ENCODE measurements at places on chromosomes 11 and 22. TPM values are rescaled to one million over a fixed set of nuclear protein-coding genes. Genes with fewer than 3 reads are reported as not detected.

GRCh38 chr11:113634940-113635575 is 71.0 kb downstream of the TMPRSS5 start:
- no peak for DNase-seq

DNA sequence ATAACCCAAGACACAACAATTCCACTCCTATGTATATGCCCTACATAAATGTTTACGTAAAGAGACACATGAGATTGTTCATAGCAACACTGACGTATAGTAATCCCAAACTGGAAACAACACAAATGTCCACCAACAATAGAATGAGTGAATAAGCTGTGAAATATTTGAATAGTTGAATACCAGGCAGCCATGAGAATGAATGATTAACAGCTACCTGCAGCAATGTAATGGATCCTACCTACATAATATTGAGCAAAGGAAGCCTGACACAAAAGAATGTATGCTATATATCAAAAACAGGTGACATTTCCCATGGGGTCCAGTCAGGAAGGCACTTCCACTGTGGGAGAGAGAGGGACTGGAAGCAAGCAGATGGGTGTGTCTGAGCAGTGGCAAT is 92.8 kb upstream of the LINC01488 start:
- no peak for DNase-seq

- no peak for DNase-seq
Observed at GRCh38 chr11:69490516-69490915, 9.1 kb downstream of the LINC01488 start.

GRCh38 chr22:17665854-17666253 is 27.3 kb downstream of the BCL2L13 start:
- DNase-seq = no peak

DNA sequence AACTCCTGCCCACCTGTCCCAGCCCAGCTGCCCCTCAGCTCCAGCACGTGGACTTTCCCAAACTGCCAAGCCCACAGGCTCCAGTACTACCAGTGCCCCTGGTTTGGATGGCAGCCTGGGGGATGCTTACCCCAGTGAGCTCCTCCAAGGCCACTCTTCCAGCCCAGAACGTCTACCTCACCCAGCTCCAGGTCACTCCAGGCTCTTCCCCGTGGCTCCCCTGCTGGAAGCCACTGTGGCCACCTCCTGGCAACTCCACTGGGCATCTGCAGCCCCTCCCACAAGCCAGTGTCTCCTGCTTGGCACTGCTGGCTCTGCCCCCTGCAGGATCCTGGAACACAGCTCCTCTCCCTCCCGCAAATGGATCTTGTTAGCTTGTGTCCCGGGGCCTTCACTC is 29.3 kb downstream of the LMO1 start:
- DNase-seq = peak; percentile 46

DNA sequence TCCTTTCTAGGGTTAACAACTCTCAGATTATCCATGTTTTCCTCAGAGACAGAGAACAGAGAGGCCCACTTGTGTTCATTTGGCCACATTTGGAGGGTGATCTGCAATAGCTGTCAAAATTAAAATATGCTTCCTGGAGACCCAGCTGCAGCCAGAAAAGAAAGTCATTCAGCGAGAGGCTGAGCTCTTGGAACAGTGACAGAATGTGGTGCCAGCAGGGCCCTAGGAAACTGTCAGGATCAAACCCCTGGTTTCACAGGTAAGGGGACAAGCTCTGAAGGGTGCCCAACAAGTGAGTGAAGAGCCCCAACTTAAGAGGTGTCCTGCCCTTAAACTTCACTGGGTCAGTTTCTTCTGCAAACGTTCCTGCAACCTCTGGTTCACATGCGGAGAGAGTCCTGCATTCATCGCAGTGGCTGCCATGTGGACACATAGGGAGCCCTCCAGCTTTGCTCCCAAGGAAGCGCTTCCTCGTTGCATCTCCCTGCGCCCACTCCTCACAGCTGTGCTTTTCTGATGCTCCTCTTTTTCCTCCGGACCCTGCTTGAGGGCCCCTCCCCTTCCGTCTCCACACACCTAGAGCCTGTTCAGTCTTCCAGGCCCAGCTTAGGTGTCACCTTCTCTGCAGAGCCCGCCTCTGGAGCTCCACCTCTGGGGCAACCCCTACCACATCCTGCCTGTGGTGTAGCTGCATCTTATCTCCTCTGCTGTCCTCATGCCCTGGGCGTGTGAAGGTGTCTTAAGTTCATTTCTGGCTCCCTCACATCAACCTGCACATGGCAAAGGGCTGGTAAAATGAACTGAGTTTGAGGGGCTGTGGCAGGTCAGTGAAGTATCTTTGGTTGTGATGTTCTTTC is 3.9 kb downstream of the UCP3 start:
- no peak for DNase-seq

- DNase-seq = no peak
Observed at GRCh38 chr11:12743834-12744449, 69.7 kb downstream of the TEAD1 start.

DNA sequence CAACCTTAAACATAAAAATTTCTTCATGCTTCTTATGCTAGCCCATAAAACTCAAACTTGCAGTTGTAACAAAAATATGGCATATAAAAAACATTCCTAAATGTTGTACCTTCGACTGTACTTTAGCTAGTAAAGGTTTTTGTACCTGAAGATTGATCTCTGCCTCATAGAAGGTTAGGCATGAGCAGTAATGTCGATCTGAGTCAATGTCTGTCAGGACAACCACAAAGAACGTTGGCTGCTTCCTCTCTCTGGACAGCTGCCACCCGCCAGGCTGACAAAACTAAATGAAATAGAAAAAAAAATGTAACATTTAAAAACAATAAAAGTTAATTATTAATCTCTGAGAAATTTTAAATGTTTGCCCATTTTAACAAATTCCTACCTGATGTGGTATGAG is 251.3 kb downstream of the SBF2 start:
- DNase-seq = no peak

- DNase-seq = no peak
Observed at GRCh38 chr22:27900153-27900552, 18.9 kb downstream of the PITPNB start.

GRCh38 chr11:94739331-94739730 is 28.8 kb upstream of the AMOTL1 start:
- no peak for DNase-seq

DNA sequence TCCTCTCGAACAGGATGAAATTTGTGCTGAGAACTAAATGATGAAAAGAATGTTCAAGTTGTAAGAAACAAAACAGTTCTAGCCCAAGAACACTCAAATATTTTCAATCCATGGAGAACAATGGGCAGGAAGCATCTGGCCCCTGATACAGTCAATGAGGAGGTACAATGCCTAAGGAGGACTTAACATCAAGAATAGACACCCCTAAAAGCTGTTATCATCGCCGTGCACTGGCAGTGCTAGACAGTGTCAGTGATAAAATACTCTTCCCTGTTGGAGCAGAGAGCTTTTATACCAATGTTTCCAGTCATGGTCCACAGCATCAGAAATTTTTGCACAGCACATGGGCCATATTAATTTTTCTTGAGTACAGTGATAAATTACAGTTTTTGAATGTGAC is 20.2 kb upstream of the VSTM5 start:
- DNase-seq = no peak

GRCh38 chr11:119888119-119888518 is 159.1 kb upstream of the NECTIN1 start:
- DNase-seq = no peak

GRCh38 chr22:18121506-18121905 is 10.9 kb downstream of the TUBA8 start:
- no peak for DNase-seq

GRCh38 chr11:68027667-68028066 is 2.8 kb upstream of the NDUFS8 start:
- no peak for DNase-seq

DNA sequence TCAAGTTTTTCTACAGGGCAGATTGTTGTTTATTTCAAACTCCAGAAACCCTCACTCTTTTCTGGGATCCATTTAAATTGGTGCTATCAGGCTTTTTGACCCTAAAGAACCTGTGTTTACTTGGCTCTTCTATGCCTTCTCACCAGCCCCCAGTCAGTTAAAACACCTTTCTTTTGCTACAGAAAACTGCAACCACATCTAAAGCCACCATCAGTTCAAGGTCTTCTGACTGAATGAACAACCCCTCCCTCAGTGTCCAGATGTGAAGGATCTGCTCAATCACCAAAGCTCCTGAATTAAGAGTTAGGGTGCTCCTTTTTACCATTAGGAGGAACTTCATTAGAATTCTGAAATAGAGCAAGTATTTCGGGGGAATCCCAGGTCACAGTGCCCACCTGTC is 7.0 kb upstream of the GLYATL1B start:
- no peak for DNase-seq

- no peak for DNase-seq
Observed at GRCh38 chr11:17371614-17372013, 16.8 kb downstream of the KCNJ11 start.

- DNase-seq = peak; percentile 4
Observed at GRCh38 chr11:33207408-33207985, 46.2 kb upstream of the CSTF3 start.

DNA sequence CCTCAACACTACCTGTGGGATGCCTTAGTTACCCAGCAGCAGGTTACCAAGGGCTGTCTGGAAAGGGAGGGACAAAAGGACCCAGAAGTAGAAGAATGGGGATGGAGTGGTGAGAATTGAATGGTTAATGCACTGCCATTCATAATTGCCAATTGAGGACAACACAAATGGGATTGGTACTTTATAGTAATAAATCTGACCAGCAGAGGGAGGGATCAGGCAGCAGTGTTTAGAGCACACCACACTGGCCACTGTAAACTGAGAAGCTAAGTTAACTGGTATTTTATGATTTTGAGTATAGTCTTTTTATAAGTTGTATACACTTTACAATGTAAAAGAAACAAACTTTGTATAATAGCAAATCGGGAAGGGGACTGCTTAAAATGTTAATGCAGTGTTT is 10.7 kb downstream of the TBRG1 start:
- DNase-seq = no peak

DNA sequence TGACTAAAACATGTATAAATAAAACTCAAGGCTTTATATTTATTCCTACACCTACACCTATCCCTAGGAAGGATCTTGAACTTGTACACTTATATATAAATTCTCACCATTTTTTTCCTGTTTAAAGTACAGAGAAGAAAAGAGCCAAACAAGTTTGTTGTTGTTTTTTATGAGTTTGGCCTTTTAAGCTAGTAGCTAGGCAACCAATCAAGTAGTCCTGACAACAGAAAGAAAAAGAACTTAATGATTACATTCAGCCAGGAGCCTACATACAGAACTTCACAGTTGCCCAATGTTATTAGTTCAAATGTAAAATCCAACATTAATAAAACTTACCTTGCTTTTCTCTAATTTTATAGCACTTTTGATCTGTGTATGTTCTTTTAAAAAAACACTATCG is 316.2 kb downstream of the SOX6 start:
- DNase-seq = no peak

DNA sequence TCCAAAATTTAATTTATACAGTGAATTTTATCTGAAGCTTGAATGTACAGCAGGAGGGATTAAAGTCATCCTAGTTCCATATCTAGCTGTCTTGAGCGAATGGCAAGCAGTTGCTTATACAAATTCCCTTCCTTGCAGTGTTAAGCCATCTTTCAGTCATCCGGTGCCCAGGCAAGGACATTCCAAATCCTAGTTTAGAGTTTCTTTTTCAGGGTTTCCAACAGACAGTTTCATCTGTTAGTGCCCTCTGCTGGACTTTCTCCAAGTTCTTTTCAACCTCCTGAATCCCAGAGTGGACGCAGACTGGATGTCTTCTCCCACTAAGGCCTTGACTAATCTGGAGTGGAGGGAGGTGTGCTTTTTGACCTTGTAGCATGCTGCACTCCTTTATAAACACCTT is 45.4 kb downstream of the GRAMD1B start:
- peak; percentile 53 for DNase-seq

GRCh38 chr22:34917239-34917638 is 148.7 kb upstream of the ISX start:
- DNase-seq = peak; percentile 54

GRCh38 chr22:20027966-20028854 is 7.3 kb downstream of the TANGO2 start:
- no peak for DNase-seq

GRCh38 chr11:121964591-121964990 is 151.4 kb downstream of the BLID start:
- DNase-seq = peak; percentile 51

The KCNJ1 gene
- total RNA-seq = not detected

The FDX1 gene
- 11.7 TPM for total RNA-seq

The DAGLA gene
- 3.7 TPM for total RNA-seq

The LYVE1 gene
- not detected for total RNA-seq

The OR2D2 gene
- total RNA-seq = not detected

The TTC28 gene
- total RNA-seq = 0.13 TPM

The CLDN25 gene
- total RNA-seq = not detected

The ATG13 gene
- 68.6 TPM for total RNA-seq

The PLCB3 gene
- 50.6 TPM for total RNA-seq

The UPB1 gene
- not detected for total RNA-seq

The OR6T1 gene
- not detected for total RNA-seq

The CHRM4 gene
- 0.40 TPM for total RNA-seq

The ZNF280B gene
- total RNA-seq = 1.7 TPM

The GP1BB gene
- not detected for total RNA-seq

The FLRT1 gene
- total RNA-seq = not detected
